Testis (tissue), 5 donors: ENCODE measurements at places on chromosomes 6 and 20. TPM values are rescaled to one million over a fixed set of nuclear protein-coding genes. Genes with fewer than 3 reads are reported as not detected.

- peaks cover 6% of the 10 kb centered on the region for H3K4me1 ChIP-seq
- H3K27ac ChIP-seq, result no peak overlapping the region
- H3K27me3 ChIP-seq, result no peaks in the 10 kb centered on the region
- no peak overlapping the region for H3K4me3 ChIP-seq
- H3K36me3 ChIP-seq, result no peaks in the 10 kb centered on the region
Observed at GRCh38 chr20:10077081-10077471, 42.3 kb downstream of the ANKEF1 start.

COL21A1 gene
- total RNA-seq, result 10.5 TPM

DNA sequence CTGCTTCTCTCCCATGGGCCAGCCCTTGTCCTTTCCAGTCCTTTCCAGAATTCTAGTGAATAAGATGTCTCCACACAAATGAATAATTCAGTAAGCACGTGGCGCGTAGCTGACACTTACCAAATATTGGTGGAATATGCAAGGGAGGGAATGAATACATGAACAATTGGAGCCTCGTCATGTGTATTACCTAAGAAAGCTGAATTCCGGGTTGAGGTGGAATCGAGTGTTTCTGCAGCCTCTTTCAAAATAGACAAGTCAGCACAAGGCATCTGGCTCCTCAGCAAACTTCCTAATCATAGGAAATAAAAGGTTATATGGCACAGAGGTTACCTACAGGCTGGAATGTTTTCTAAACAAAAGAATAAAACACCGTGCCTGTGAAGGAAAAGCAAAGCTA, 47.0 kb upstream of the NT5E start:
- H3K4me3 ChIP-seq, result no peak overlapping the region
- H3K36me3 ChIP-seq, result no peaks in the 10 kb centered on the region
- peaks cover 4% of the 10 kb centered on the region for H3K4me1 ChIP-seq
- DNase-seq, result no peak

ARFRP1 gene
- total RNA-seq, result 55.6 TPM

PRDM13 gene
- total RNA-seq, result 0.68 TPM

HLA-DRB1 gene
- total RNA-seq, result 9.5 TPM
